Stimulated activated CD4-positive, alpha-beta T cell treated with anti-CD3 and anti-CD28 coated beads, Interleukin-1b, Interleukin-23, amount 100 ng/mL, for 48 hours (primary cell): ENCODE measurements at places on chromosomes 11 and 22.
A peak's percentile ranks its signal among the peaks of the same experiment; 100 is the strongest.

DNA sequence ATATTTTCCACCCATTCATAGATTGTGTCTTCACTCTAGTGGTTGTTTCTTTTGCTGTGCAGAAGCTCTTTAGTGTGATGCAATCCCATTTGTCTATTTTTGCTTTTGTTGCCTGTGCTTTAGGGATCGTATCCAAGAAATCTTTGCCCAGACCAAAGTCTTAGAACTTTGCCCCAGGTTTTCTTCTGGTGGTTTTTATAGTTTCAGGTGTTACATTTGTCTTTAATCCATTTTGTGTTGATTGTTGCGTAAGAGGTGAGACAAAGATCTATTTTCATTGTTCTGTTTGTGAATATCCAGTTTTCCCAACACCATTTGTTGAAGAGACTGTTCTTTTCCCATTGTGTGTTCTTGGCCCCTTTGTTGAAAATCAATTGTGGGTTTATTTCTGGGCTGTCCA, 6.4 kb downstream of the IL10RA start:
- no peak for DNase-seq

DNA sequence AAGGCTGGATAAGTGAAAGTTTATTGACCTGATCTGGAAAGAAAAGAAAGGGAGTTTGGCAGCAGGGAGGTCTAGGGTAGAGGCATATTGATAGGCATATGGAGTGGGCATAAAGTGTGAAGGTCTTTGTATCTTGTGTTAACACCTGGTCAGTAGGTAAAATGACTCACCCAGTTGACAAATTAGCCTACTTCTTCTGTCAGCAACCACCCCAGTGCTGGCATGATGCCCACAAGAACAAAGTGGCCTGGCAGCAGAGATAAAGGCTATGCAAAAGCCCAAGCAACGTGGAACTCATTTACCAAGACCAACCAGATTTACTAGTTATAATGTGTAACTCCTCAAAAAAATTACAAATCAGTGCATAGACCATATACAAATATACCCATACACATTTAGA, 4.9 kb downstream of the OR10A3 start:
- DNase-seq = no peak

DNA sequence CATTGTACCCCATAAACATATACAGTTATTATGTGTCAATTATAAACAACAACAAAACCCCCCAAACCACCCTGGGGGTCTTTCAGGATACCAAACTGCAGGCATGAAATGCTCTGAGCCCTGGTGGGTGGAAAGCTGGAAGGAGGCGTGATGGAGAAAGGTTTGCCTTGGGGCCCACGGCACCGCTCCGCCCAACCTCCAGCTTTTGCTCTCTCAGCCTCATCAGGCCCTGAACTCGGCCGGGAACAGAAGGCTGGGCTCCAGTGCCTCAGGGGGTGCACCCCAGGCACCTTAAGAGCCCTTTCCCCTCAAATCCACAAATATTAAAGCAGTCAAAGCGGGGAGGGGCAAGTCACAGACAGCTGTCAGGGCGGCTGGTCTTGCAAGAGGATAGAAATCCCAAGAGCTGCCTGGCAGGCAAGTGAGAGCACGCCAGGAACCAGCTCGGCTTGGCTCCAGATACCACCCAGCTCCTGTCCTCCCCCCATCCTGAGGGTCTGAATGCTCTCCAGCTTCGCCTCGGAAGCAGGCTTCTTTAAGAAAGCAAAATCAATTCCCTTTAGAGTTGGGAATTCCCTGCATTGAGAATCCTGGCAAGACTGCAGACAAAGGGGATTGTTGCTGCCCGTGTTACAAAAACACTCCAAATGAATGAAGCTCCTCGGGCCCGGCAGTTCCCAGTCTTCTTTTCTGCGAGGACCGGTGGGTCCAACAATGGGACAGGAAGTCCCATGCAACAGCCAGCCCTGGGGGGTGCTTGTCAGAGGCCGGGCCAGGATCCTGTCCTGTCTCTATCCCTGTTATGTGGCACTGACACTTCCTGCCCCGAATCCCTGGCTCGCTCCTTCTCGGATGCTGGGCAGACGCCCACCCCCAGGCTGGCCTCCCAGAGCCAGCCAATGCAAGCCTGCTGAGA, 80.8 kb downstream of the NAT10 start:
- DNase-seq = no peak

GRCh38 chr11:12606597-12606996, 67.6 kb upstream of the TEAD1 start:
- no peak for DNase-seq

DNA sequence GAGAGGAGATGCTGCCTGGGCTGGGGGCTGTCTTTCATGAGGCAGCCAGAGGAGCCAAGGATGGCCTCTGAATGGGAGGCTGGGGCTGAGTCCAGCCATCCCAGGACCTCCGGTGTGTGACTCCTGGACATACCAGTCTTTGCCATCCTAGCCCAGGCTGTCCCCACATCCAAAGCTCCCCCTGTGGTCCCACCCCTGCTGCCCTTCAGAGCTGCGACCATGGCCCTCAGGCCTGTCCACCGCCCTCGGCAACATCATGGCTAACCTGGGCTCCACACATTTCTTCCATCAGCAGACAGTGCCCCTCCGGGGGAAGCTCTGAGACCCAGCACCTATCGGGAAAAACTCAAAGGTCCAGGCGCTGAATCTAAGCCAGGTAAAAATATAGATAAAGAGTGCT, 324.4 kb downstream of the MN1 start:
- no peak for DNase-seq

- no peak for DNase-seq
Observed at GRCh38 chr11:125329786-125330185, 165.2 kb downstream of the PKNOX2 start.

DNA sequence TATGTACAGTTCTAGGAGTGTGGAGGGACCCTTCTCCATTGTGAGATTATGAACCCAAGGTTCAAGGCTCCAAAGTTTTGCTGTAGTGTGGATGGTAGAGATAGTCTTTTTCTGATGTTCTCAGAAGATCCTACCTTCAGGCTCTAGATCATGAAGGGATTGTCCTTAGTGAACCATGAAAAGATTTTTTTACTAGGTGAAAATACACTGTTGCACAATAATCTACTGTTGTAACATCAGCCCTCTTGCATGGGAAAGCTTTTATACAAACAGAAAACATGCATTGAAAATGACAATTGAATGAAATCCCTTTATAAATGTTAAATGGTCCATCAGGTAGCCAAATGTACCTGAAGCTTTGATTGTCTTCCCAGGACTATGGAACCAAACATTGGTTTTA, 177.8 kb downstream of the FAM76B start:
- no peak for DNase-seq

- DNase-seq = no peak
Observed at GRCh38 chr11:12157241-12157661, 46.9 kb downstream of the MICAL2 start.

- no peak for DNase-seq
Observed at GRCh38 chr11:65786008-65786785, 666 bp upstream of the OVOL1 start.

- no peak for DNase-seq
Observed at GRCh38 chr11:100214791-100215190, 472.3 kb upstream of the ARHGAP42 start.

- no peak for DNase-seq
Observed at GRCh38 chr11:34647131-34647530, 26.2 kb downstream of the EHF start.

DNA sequence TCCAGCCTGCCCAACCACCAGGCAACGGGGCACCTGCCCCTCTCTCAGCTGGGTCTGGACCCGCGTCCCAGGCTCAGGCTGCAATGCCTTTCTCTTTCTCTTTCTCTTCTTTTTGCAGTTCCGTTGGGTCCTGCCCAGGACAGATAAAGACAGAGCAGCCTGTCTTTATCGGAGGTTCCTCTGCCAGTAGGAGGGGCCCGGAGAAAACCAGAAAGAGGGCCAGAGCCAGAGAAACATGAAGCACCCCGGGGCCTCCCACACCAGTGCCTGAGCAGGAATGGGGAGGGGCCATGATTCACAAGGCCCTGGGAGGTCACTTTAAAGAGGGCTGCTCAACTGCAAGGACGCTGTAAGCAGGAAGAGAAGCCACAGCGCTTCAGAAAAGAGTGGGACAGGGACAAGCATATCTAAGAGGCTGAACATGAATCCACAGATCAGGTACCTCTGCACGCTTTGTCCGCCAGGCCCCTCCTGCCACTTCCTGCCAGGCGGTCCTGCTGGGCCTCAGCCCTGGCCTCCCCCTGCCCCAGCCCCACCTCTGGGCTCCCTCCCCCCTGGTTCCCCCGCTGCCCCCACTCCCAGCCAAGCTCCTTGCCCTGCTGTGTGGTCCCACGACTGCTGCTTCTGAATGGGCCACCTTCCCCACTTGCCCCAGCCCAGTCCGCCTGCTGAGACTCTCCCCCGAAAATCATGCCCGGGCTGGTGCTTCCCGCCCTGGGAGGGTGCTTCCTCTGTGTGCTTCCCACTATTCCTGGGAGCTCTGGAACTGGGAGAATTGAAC, at the start of gene APOBEC3C:
APOBEC3C (plus strand) TSS at position 316 of the 781 bp plus-strand sequence; CDS start at position 422, 106 bp downstream.
- peak; percentile 85 for DNase-seq

- no peak for DNase-seq
Observed at GRCh38 chr11:94127638-94128037, 1.0 kb upstream of the PANX1 start.

- no peak for DNase-seq
Observed at GRCh38 chr22:43845981-43846380, 16.3 kb downstream of the SULT4A1 start.

DNA sequence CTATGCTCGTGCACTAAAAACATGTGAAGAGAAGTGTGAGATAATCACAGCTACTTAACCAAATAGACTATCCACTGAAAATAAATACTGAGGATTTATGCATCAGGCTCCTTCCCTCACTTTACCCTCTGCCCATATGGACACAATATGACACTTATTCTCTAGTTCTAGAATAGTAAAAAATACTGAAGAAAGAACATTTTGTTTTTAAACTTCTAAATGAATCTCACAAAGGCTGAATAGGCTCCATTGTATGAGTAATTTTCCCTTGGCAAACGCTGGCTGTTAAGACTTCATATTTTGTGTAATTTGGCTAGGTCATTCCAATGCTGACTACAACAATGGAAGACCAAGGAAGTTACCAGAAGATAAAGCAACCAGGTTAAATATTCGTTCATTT, 9.9 kb downstream of the HPS5 start:
- no peak for DNase-seq

- DNase-seq = no peak
Observed at GRCh38 chr22:25156736-25157135, 42.9 kb upstream of the CRYBB3 start.

DNA sequence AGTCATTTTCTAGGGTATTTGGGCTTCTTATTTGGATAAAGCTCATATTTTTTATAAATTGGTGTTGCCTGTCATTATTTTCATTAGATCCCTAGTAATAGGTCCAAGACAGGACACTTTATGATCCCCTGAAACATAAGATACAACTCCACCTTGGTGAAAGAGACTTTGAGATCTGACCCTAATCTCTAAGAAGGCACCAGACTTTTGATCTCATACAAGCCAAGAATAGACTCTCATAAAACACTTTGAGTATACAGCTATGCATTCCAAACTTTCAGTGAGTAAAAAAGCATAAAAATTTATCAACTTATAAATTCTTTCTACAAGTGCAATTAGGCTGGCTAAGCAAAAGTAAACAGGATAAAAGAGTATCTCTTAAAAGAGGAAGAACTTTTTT, 451.2 kb downstream of the MN1 start:
- no peak for DNase-seq

DNA sequence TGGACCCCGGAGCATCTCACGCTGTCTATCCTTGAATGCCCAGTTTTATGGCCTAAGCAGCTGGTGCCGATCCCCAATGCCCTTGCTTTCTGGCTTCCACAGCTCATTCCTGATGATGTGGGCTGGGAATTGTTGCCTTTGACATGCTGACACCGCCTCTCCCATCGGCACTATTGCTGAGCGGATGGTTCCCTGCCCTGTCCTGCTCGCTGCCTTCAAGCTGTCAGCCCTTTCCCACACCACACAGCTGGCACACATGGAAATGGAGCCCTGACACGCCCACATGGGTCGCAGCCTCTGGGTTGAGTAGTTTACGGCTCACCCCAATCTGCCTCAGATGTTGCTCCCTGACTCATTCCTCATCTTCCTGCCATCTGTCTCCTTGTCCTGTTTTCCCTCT, 110.2 kb upstream of the SESN3 start:
- DNase-seq = no peak

GRCh38 chr11:122851366-122851966, 13.2 kb downstream of the CRTAM start:
- no peak for DNase-seq

- no peak for DNase-seq
Observed at GRCh38 chr22:20940186-20940651, 23.0 kb downstream of the CRKL start.

DNA sequence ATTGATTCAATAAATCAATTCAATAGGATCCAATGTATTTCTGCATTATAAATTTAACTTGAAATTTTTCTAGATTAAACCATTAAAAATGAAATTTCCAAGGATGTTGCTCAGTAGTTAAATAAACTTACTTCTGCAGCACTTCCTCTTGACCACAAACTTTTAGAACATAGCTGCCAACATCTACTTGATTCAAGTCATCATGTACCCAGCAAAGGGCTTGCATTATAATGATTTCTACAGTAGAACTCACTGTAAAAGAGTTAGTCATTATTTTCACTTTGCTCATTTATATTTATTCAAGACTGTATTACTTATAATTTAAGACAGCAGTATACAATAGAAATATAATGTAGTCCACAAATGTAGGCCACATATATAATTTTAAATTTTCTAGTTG, 59.2 kb downstream of the PIK3C2A start:
- no peak for DNase-seq

- no peak for DNase-seq
Observed at GRCh38 chr11:75400146-75400865, 988 bp downstream of the RPS3 start.

DNA sequence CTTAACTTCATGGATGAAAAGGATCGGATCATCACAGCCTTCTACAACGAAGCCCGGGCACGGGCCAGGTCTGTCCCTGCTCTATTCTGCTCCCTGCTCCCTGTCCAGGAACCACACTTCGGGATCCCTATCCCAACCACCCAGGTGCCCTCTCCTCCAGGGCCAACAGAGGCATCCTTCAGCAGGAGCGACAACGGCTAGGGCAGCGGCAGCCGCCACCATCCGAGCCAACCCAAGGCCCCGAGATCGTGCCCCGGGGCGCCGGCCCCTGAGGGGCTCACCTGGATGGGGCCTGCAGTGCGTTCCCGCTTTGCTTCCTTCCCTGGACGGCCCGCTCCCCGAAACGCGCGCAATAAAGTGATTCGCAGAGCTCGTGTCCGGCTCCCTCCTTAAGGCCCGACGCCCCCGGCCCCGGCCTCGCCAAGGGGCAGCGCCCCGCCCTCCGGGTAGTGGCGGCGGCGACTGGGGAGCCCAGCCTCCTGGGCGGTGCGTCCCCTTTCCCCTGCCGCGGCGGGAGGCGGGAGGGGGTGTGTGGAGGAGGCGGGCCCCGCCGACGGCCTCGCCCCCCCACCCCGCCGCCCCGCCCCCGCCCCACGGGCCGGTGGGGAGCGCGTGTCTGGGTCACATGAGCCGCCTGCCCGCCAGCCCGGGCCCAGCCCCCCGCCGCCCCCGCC, at the start of gene VEGFB:
VEGFB (plus strand) TSS at position 672 of the 674 bp plus-strand sequence. CDS start 250 bp downstream, outside the sequence.
- peak; percentile 56 for DNase-seq
